ENCODE measurements at places on chromosomes 1 and 21.

DNA sequence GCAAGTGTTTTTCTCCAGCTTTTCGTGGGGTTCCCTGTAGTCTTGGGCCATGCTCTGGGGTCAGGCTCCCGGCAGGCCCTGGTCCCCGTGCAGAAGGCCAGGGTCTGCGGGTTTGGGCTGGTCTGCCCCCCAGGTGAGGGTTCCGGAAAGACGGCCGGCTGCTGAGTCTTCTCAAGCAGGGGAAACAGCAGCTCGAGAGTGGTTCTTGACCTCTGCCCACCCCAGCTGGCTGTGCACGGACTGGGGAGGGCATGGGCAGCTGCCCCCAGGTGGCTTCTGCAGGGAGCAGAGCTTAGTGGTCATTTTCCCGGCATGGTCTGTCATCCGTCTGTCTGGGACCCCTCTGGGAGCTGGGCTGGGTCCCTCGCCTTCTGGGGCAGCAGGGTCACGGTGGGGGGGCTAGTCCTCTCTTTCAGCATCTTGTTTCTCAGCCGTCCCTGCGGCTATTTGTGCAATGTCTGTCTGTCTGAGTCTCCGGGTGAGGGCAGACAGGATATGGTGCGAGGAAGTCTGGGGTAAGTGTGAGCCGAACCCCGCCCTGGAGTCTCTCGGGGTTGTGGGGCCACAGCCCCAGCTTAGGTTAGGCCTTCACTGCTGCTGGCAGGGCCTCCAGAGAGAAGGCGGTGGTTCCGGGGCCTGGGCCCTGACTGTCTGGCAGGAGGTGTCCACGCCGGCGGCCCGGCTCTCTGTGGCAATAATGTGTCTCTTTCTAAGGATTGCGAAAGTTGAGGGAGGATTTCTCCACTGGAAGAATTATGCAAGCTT, 6.1 kb downstream of the SKI start:
- peak; percentile 60 for DNase-seq

GRCh38 chr1:36157973-36158826, 2.2 kb downstream of the MAP7D1 start:
- DNase-seq, result no peak

GRCh38 chr1:192546596-192547190, 28.9 kb upstream of the RGS1 start:
- no peak for DNase-seq

DNA sequence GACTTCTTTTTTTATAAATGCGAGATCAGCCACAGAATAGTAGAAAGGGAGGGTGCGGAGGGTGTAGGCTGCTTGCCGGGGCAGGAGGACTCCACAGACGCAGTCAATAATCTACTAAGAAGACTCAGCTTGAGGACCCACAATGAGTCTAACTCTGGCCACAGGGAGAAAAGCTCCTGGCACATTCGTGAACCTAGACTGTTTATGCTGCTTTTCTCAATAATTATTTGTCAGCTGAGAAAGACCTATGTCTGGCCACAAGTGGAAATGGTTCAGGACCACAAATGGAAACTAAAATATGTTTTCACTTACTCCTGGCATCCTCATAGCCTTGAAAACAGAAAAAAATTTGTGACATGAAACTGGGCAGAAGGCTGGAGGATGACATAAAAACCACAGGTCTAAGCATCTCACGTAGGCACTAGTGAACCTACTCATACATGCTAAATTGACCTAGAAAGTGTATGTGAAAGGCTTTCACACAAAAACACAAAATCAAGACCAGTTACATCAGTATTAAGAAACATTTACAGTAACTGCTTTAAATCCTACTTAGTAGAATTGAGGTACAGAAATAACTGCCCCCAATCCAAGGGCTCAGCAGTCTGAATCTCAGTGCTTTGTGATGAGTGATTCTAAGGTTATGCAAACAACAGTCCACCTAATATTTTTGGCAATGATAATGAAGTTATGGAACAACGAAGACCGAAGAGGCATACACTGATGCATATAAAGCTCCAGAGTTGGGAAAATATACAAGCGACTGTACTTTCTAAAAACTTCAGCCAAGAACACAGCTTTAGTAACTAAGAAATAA, 159.5 kb downstream of the SLC45A1 start:
- DNase-seq, result no peak

GRCh38 chr1:17118706-17119075, 560 bp downstream of the PADI2 start:
- DNase-seq, result no peak

DNA sequence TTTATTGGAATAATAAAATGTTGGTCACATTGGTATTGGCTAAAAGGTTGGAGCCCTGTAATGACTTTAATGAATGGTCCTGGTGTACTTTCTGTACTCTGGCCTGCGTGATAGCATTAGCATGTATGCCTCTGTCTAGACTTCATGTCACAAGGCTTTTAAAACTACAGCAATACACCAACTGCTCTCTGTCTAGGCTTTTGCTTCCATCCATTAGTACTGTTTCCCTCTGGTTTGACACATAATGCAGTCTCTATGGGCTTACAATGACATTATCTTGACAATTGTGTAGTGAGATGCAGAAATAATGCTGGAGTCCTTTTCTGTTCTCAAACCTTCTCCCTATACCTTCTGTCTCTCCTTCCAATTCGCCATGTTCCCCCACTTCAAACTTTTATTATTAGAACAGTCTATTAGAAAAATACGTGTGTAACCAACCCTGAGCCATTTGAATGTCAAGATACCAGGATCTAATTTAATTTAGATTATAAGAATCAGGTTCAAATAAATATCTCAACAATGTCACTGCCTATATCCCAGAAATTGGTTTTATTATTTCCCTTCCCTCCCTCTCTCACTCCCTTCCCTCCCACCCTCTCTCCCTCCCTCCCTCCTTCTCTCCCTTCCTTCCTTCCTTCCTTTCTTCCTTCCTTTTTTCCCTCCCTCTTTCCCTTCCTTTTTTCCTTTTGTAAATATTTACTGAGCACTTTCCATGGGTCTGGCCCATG, 8.8 kb downstream of the C8A start:
- no peak for DNase-seq

DNA sequence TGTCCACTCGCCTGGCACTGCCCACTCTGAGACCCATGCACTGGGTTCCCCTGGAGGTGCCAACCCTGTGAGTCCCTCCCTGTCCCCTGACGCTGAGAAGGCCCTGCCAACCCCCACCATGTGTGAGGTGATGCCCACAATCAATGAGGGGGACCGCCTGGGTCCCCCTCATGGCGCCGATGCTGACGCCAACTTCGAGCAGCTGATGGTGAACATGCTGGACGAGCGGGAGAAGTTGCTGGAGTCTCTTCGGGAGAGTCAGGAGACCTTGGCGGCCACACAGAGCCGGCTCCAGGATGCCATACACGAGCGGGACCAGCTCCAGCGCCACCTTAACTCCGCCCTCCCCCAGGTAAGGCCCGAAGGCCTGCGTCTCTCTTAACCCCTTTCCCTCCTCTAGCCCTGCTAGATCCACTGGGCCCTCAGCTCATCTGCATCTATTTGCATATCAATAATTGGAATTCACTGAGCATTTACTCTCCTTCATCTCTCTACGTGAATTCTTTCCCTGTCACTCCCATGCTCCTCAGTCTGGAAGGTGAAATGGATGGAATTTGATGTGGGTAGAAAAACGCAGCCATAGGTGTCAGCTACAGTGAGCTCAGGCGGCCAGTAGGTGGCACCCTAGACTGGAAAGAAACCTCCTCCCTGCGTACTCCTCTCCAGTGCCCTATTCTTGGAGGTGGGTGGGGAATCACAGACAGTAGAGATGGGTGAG, 12.8 kb downstream of the PPFIA4 start:
- peak; percentile 44 for DNase-seq

DNA sequence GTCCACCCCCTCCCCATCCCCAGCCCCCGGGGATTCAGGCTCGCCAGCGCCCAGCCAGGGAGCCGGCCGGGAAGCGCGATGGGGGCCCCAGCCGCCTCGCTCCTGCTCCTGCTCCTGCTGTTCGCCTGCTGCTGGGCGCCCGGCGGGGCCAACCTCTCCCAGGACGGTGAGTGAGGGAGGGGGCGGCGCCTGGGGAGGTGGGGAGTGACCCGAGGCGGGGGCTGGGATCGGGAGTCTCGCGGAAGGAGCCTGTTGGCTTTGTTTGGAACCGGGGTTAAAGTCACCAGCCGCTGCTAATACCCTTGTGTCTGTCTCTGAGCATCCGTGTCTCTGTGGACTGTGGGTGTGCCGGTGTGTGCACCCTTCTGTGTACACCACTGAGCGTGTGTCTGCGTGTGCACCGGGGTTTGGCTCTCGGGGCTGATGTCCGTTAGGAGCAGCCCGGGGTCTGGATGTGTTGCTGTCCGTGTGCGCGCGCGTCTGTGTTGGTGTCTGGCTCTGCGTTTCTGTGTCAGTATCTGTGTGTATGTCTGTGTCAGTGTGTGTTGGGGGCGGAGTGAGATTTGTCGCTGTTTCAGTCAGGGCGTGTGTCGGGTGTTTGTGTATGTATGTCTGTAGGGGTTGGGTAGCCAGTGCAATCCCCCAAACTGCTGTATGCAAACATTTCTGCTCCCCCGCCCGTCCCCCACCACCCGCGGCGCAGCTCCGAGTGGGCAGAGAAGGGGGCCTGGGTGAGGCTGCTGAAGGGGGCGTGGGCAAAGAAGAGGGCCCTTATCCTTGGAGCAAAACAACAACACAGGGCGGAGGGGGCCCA, 480 bp downstream of the CADM3 start:
- DNase-seq, result no peak

GRCh38 chr1:40078512-40079333, 18.3 kb downstream of the PPT1 start:
- no peak for DNase-seq

GRCh38 chr1:101438359-101438758, 201.5 kb downstream of the S1PR1 start:
- DNase-seq, result no peak

DNA sequence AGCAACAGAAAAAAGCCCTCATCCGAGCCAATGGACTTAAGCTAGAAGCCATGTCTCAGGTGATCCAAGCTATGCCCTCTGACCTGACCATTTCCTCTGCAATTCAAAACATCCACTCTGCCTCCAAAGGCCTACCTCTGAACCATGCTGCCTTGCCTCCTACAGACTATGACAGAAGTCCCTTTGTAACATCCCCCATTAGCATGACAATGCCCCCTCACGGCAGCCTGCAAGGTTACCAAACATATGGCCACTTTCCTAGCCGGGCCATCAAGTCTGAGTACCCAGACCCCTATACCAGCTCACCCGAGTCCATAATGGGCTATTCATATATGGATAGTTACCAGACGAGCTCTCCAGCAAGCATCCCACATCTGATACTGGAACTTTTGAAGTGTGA, 20.7 kb downstream of the NR5A2 start:
- DNase-seq, result no peak

DNA sequence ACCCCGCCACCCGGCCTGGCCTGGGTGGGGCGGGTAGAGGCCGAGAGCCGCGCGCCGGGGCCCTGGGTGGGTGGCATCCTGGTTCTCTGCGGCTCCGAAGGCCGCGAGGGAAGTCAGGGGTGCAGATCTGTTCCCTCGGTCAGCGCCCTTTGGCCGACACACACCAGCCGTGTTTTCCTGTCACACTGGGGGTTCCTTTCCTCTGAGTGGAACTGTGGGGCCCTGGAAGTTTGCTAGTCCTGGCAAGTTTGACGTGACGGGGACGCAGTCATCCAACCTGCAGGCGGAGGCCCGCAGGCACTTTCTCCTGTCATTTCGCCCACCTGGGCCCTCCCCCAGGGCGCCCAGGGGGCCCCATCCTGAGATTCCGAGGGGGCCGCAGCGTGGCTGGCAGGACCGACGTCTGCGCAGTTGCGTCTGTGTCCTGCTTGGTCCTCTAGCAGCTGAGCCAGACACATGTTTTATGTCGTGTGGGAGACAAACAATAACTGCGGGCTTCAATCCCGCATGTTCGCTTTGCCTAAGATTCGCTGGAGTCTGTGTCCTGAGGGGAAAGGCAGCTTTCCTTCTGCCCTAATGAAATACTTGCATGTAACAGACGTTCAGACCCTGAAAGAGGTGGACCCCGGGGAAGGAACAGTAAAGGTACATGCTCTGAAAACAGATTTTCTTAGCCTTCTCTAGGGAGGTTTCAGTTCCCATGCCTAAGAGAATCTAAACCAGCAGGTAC, 1.5 kb downstream of the FAM163A start:
- DNase-seq, result no peak

DNA sequence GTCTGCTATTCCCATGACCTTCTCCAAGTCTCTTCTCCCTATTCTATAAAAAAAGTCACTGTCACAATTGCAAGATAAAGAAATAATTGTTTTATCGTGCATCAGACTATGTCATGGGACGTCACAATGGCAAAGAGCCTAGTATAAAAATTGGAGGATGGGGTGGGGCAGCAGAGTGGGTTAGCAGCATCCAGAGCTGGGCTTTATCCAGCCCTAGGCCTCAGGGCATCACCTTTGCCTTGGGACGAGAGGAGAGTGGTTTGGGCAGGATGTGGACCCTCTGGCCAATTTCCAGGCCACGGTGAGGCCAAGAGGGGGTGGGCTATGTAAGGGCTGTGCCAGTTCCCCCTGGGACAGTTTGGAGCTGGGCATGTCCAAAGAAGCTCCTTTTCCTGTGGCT, 25.7 kb downstream of the WNT4 start:
- no peak for DNase-seq

GRCh38 chr1:208240662-208241355, 3.4 kb downstream of the PLXNA2 start:
- no peak for DNase-seq

- DNase-seq, result no peak
Observed at GRCh38 chr1:219906924-219907771, 21.2 kb downstream of the SLC30A10 start.

GRCh38 chr21:40613546-40614030, 233.4 kb downstream of the DSCAM start:
- no peak for DNase-seq

DNA sequence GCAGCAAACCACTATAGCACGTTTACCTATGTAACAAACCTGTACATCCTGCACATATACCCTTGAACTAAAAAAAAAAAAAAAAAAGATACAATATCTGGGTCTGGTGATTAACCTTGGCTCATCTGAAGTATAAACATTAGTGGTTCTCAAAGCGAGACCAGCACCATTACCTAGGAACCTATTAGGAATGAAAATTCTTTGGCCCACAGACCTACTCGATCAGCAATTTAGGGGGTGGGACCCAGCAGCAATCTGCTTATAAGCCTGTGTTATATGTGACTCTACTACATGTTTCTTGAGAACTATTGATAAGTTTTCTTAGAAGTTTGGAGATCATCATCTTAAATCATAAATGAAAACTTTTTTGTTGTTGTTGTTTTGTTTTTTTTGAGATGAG, 9.7 kb upstream of the SPATA1 start:
- DNase-seq, result no peak

- no peak for DNase-seq
Observed at GRCh38 chr1:169958987-169959386, 65.3 kb upstream of the SCYL3 start.

- no peak for DNase-seq
Observed at GRCh38 chr1:187185389-187185788, 356.6 kb downstream of the PLA2G4A start.

All from stimulated activated CD8-positive, alpha-beta memory T cell treated with anti-CD3 and anti-CD28 coated beads, Interleukin-4, amount 100 ng/mL, for 4 hours (primary cell).